CD4-positive, alpha-beta T cell treated with Interferon alpha-2 for 1 hour (primary cell): ENCODE measurements at places on chromosomes 1 and 21.

- no peak for DNase-seq
These were observed 243.1 kb downstream of the FOXD2 start for GRCh38 chr1:47680815-47681475.

DNA sequence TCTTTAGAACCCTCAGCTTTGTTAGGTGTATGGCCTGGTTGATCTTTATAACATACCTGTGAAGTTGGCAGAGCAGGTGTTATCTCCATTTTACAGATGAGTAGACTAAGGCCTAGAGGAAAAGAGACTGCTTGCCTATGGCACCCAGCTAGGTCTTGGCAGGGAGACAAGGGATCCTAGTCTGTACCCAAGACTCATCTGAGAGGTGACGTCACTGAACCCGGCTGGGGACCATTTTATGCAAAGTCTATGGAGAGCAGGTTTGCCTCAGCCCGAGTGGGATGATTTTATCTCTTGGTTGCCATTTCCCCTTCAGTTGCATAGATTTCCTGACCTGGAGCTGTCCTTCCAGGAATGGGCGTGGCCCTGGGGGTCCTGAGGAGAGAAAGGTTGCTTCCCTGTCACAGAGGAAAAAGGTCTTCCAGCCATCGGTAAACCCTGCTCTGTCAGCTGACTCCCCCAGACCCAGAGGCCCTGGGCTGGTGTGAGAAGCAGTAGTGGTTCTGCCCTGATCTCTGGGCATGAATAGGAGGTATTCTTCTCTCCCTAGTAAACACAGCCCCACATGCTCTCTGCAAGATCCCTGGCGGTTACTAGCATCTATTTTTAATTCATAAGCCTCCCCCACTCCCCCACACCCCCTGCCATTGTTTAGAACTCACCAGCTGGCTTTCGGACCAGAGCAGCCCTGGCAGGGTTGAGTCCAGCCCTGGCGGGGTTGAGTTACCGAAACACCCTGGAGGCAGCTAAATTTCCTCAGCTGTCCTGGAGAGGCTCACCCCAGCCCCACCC lies 19.6 kb downstream of the TMCC2 start:
- DNase-seq, result no peak

GRCh38 chr21:17527711-17528110 lies 14.9 kb downstream of the CXADR start:
- no peak for DNase-seq

DNA sequence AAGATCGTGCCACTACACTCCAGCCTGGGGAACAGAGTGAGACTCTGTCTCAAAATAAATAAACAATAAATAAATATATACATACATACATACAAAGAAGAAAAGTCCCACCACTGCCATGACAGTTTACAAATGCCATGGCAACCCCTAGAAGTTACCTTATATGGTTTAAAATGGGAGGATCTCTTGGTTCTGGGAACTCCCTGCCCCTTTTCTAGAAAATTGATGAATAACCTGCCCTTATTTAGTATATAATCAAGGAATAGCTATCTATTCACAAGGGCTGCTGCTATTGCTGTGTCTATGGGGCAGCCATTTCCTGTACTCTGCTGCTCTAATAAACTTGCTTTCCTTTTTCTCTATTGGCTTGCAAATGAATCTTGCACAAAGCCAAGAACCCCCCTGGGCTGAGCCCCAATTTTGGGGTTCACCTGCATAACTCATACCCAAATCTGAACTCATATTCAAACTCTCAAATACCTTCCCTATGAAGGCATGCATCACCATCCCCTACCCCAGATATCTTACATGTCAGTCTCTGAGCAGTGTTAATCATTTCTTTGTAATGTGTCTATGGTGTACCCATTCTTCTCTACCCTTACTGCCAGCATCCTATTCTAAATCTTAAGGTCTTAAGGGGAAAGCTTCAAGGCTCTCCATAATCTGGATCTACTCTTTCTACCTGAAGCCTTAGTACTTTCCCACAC lies 9.0 kb downstream of the GON4L start:
- DNase-seq, result peak; percentile 38

- DNase-seq, result peak; percentile 27
These were observed 283.5 kb downstream of the C1orf94 start for GRCh38 chr1:34460193-34460592.

DNA sequence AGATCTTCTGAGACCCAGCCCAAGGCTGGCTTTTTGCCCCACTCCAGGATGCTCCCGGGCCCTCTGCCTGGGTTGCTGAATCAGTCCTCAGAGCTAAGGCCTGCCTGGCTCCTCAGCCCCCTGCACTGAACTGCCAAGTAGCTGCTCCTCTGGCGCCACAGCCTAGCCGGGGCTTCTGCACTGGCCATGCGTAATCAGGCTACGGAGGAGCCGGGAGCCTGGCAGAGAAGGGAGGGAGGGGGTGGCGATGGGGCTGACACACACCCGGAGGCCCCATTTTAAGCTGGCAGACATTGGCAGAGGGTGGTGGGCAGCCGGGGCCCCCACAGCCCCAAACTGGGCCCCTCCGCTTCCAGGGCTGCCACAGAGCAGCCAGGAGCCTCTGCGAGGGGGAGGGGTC lies 38.7 kb downstream of the ALPL start:
- DNase-seq, result no peak

DNA sequence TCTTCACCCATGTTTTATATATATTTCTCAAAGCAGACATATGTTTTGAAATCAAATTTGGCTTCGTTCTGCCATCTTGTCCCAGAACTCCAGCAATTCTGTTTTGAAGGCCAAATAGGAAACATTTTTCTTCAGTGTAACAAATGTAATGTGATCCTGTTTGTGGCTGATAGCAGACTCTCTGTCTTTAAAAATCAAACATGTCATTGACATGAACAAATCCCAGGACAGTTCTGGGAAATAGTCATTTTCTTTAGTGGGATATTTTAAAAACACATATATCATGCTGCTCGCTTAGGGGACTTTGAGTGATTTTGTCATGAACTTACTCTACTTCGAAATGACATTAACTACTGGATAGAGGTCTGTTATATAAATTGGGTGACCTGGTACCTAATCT lies 51.4 kb downstream of the HMCN1 start:
- no peak for DNase-seq

DNA sequence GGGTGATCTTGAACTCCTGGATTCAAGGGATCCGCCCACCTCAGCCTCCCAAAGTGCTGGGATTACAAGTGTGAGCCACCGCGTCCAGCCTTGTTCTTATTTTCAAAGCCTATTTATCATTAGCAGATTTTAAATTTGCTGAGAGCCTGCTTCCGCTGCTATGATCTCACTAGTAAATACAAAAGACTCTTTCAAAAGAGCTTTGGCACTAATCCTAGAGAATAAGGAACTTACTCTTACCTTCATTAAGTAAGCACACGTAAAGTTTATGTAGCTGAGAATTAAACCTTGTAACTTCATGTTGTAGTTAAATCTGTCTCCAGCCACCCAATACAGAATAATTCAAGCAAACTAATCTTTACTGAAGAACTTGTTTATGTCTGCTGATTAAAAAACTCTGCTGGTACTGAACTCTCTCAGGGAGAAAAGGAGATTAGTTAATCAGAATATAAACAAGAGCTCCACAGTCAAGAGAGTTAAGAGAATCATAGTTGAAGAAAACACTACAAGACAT lies 72.3 kb downstream of the RUSC1 start:
- no peak for DNase-seq

DNA sequence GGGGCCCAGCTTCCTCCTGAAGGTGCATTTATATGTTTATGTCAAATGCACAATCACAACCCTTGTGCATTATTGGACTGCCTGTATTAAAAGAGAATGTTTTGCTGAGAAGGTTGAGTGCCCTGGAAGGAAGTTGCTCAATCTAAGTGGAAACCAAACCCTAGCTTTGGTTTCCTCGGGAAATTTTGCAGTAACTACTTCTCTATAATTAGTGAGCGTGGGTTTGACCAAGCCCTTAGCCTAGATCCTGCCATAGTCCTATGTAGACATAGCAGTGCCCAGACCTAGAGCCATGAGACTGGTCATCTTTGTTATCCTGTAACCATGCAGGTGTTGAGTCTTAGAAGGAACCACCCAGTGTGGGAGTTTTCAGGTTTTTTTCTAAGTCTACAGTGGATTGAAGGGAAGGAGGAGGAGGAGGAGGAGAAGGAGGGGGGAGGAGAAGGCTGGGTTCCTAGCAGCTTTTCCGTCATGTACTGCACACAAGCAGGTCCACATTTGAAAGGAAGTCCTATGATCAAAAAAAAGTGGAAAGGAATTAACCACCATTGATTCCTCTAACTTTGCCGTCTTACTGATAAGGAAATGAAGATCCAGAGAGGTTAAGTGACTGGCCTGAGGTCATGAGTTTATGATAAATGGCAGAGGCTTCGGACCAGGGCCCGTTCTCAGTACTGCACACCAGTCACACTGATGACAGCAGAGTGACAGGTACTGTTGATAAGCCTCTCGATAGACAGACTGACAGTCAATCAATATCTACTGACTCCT lies 72.2 kb upstream of the LYST start:
- peak; percentile 17 for DNase-seq

- peak; percentile 17 for DNase-seq
These were observed 177.7 kb downstream of the ADSS2 start for GRCh38 chr1:244273845-244274619.

- no peak for DNase-seq
These were observed 11.2 kb downstream of the PUM1 start for GRCh38 chr1:31054349-31054748.

- no peak for DNase-seq
These were observed 119.3 kb upstream of the CDC42BPA start for GRCh38 chr1:227437495-227438008.

- peak; percentile 37 for DNase-seq
These were observed 66.0 kb downstream of the COL18A1 start for GRCh38 chr21:45470773-45471524.

GRCh38 chr1:93033785-93034184 lies 45.3 kb upstream of the MTF2 start:
- no peak for DNase-seq

DNA sequence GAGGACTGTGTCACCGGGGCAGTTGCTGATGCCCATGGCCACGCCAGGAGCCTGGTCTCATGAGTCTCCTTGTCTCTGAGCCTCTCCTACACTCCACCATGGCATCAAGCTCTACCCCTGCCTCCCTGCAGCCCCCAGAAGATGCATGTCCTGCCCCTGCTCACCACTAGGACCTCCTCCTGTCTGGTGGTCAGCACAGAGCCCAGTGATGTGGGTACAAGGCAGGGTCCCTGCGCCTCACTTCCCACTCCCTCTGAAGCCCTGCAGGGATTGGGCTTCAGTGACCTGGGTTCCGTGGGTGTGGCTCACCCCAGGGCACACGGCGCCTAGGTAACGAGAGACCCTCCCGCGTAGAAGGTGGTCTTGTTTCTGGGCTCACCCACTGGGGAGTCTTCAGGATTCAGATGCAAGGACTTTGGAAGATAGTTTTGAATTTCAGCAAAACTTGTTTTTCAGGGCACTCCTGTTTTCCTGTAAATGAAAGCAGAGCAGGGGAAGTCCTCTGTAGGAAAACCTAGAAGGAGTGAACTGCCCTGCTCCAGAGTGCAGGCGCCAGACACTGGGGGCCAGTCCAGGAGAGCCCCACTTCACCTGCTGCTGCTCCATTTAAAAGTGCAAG lies 2.8 kb downstream of the COL18A1 start:
- no peak for DNase-seq

- no peak for DNase-seq
These were observed 4.3 kb upstream of the BCAR3 start for GRCh38 chr1:93685918-93686317.

- DNase-seq, result no peak
These were observed 55.5 kb downstream of the CD46 start for GRCh38 chr1:207807326-207807689.

- no peak for DNase-seq
These were observed 31.9 kb downstream of the FYB2 start for GRCh38 chr1:56787330-56787729.

GRCh38 chr1:162674034-162674608 lies 41.9 kb downstream of the DDR2 start:
- DNase-seq, result no peak

GRCh38 chr1:72284348-72285073 lies 2.2 kb upstream of the NEGR1 start:
- no peak for DNase-seq

- DNase-seq, result no peak
These were observed at the start of gene YOD1 for GRCh38 chr1:207051191-207051943. Gene YOD1, minus strand, starts transcription at chr1:207051208. Its CDS starts 178 bp downstream, at chr1:207051030.
